ENCODE measurements at places on chromosomes 5 and 9. TPM values are rescaled to one million over a fixed set of nuclear protein-coding genes. Genes with fewer than 3 reads are reported as not detected.

The TAF11L5 gene
- not detected for total RNA-seq

The FAM170A gene
- 0.23 TPM for total RNA-seq

GRCh38 chr9:133684936-133685361 lies 48.8 kb downstream of the DBH start:
- no peak for DNase-seq

- no peak for DNase-seq
These were observed 140.6 kb downstream of the LURAP1L start for GRCh38 chr9:12915366-12915954.

The SLC45A2 gene
- 0.15 TPM for total RNA-seq

DNA sequence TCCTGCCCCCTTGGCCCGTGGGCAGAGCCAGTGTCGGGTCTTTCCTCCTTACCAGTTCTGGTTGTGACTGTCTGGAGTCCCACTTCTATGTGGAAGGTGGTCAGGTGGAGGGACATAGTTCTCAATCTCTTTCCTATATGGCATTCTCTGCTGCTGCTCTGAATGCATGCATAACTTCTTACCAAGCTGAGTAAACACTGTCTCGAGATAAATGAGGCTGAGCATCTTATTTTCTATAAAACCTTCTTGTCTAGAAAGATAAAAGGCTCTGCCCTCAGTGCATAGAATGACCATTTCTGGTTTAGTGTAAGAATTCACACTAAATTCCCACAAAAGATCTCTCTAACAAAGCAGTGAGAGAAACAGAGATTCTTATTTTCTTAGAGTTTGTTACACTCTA lies 106.2 kb upstream of the TBC1D2 start:
- no peak for DNase-seq

All from endothelial cell (in vitro differentiated cells).